SJSA1 (cell line): ENCODE measurements at places on chromosomes 16 and 17.

- no peaks in the 10 kb centered on the region for H3K36me3 ChIP-seq
- no peaks in the 10 kb centered on the region for H3K27me3 ChIP-seq
- peak overlapping the region; percentile 87 for H3K27ac ChIP-seq
- peak; percentile 55 for DNase-seq
- H3K4me1 ChIP-seq, result peaks cover 76% of the 10 kb centered on the region
These were observed 43.6 kb downstream of the TOM1L2 start for GRCh38 chr17:17928398-17929287.

DNA sequence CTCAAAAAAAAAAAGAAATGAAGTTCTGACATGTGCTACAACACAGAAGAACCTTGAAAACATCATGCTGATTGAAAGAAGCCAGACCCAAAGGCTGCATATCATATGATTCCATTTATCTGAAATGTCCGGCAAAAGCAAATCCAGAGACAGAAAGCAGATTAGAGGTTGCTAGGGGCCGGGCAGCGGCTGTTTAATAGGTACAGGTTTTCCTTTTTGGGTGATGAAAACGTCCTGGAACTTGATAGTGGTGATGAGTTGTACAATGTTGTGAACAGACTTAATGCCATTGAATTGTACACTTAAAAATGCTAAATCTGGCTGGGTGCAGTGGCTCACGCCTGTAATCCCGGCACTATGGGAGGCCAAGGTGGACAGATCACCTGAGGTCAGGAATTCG lies 166.5 kb downstream of the NTN1 start:
- H3K27ac ChIP-seq, result no peak overlapping the region
- no peak overlapping the region for H3K4me3 ChIP-seq
- H3K27me3 ChIP-seq, result no peaks in the 10 kb centered on the region
- no peaks in the 10 kb centered on the region for H3K36me3 ChIP-seq

- H3K27ac ChIP-seq, result no peak overlapping the region
- H3K4me3 ChIP-seq, result no peak overlapping the region
- no peak for DNase-seq
- H3K27me3 ChIP-seq, result no peaks in the 10 kb centered on the region
- H3K4me1 ChIP-seq, result no peaks in the 10 kb centered on the region
- no peaks in the 10 kb centered on the region for H3K36me3 ChIP-seq
These were observed 92.8 kb downstream of the GAS7 start for GRCh38 chr17:10105513-10106001.

DNA sequence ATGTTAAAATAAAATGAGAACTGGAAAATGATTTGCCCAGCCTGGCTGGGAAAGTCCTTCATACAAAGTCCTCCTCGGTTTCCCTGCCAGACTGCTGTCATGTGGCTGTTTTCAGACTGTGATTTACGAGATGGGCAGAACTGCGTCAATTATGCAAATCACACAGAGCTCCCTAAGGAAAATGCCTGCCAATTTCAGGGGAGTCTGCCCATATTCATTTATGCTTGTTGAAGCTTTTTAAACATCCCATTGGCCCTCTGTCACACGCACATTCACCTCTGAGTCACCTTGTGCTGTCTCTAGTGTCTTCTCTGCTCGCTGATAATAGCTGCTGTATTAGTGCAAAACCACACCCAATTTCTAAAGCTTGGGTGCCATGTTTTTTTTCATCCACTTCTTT lies 81.7 kb upstream of the FAM20A start:
- H3K36me3 ChIP-seq, result no peaks in the 10 kb centered on the region
- H3K4me1 ChIP-seq, result no peaks in the 10 kb centered on the region
- H3K27ac ChIP-seq, result no peak overlapping the region
- H3K27me3 ChIP-seq, result no peaks in the 10 kb centered on the region

- H3K4me3 ChIP-seq, result no peak overlapping the region
- no peak overlapping the region for H3K27ac ChIP-seq
- peaks cover 7% of the 10 kb centered on the region; the same call in 1 of the 2 replicates for H3K4me1 ChIP-seq
- H3K36me3 ChIP-seq, result no peaks in the 10 kb centered on the region
- H3K27me3 ChIP-seq, result no peaks in the 10 kb centered on the region
- DNase-seq, result no peak
These were observed 139.6 kb downstream of the XYLT1 start for GRCh38 chr16:17331071-17331607.

GRCh38 chr16:83244057-83244456 lies 563.7 kb upstream of the HSBP1 start:
- no peak for DNase-seq
- no peaks in the 10 kb centered on the region for H3K36me3 ChIP-seq
- H3K4me3 ChIP-seq, result no peak overlapping the region

DNA sequence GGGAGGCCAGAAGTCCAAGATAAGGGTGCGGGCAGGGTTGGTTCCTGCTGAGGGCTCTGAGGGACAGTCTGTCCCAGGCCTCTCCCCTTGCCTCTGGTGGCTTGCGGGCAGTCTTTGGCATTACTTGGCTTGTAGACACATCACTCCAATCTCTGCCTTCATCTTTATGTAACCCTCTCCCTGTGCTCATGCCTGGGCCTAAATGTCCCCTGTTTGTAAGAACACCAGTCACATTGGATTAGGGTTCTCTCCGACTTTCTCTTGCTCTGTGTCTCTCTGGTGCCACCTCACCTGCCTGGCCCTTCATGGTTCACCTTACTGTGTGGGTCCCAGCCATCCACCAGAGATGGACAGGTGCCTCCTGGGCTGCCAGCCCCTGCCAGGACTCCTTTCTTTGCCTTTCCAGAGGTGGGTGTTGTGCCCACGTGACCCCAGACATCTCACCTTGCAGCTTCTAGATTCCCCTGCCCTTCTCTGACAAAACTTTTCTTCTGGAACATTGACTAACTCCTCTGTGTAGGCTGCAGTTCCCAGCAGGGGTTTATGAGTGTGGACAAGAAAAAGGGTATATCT lies 205.8 kb downstream of the MSI2 start:
- no peak for DNase-seq
- no peak overlapping the region for H3K4me3 ChIP-seq
- peaks cover 50% of the 10 kb centered on the region for H3K4me1 ChIP-seq
- H3K27ac ChIP-seq, result 0 out of 2 replicates have a peak overlapping the region, but pooled peaks have one; percentile 72

GRCh38 chr17:7716901-7717755 lies at the start of gene DNAH2:
DNAH2 (plus strand) TSS chr17:7717744; CDS start chr17:7719735, 1,991 bp downstream.
- H3K27ac ChIP-seq, result no peak within 1 kb of the TSS
- peak within 1 kb of the TSS; percentile 45 for H3K4me3 ChIP-seq
- peak; percentile 84 for DNase-seq
- H3K4me1 ChIP-seq, result peaks cover 11% of the 10 kb centered on the region

- H3K4me3 ChIP-seq, result no peak overlapping the region
- H3K27me3 ChIP-seq, result peaks cover 50% of the 10 kb centered on the region
- H3K4me1 ChIP-seq, result peaks cover 5% of the 10 kb centered on the region
- no peaks in the 10 kb centered on the region for H3K36me3 ChIP-seq
- no peak overlapping the region for H3K27ac ChIP-seq
- DNase-seq, result no peak
These were observed 18.6 kb downstream of the ALOX12B start for GRCh38 chr17:8068736-8069586.

GRCh38 chr16:48637039-48637438 lies 27.1 kb upstream of the N4BP1 start:
- no peak overlapping the region for H3K4me3 ChIP-seq
- peak; percentile 23 for DNase-seq
- no peak overlapping the region for H3K27ac ChIP-seq

DNA sequence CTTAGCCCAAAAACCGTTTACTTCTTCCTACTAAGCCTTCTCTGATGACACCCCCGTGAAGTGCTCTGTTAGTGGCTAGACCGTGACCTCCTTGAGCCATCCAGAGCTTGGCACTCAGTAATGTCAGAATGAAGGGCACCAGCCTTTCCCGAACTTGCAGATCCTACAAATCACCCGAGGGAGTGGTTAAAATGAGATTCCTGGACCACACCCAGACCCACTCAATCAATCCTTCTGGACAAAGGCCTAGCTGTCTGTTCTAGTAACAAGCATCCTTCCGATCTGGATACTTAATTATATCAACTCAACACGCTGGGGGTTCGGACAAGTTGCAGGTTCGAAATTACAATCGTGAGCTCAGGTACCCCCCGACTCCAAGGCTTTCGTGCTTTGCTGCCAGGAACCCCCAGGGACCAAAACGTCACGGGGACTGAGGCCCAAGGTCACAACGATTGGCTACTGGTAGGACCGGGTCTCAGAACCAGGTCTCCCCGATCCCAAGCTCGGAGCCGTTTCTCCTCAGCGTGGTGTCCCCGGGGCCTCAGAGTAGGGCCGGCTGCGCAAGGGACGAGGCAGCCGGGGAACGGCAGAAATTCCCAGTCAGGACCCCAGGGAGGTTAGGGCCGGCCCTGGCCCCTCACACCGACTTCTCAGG lies 527 bp downstream of the CIAPIN1 start:
- no peak for DNase-seq
- peaks cover 23% of the 10 kb centered on the region for H3K36me3 ChIP-seq
- H3K4me3 ChIP-seq, result peak overlapping the region; percentile 84
- H3K4me1 ChIP-seq, result peaks cover 10% of the 10 kb centered on the region
- peak overlapping the region; percentile 60 for H3K27ac ChIP-seq

DNA sequence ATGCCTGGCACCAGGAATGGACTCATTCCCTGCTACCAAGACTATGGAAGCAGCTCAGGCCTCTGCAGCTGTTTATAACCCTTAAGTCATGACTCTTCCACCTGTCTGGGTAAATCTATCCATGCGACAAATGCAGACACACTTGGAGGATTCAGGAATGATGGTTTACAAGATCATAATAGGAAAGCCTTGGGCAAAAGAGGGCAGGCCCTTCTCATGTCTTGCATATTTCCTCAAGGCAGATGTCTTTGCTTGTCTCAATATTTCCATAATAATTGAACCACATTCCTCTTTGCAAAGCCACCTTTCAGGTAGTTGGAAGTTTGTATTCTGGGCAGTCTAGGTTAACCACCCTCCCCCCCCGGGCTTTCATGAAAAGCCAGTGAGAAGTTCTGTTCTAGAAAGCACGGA lies 884 bp upstream of the JPT1 start:
- no peak for DNase-seq
- no peaks in the 10 kb centered on the region for H3K27me3 ChIP-seq
- peaks cover 34% of the 10 kb centered on the region for H3K4me1 ChIP-seq
- peaks cover 19% of the 10 kb centered on the region for H3K36me3 ChIP-seq
- no peak overlapping the region for H3K27ac ChIP-seq
- no peak overlapping the region for H3K4me3 ChIP-seq
